Sigmoid colon (tissue), 7 donors: ENCODE measurements at places on chromosomes 12 and 14. TPM values are rescaled to one million over a fixed set of nuclear protein-coding genes. Genes with fewer than 3 reads are reported as not detected.

- no peaks in the 10 kb centered on the region for H3K4me1 ChIP-seq
- H3K27ac ChIP-seq, result no peak overlapping the region
- no peaks in the 10 kb centered on the region for H3K36me3 ChIP-seq
Measured at GRCh38 chr14:44565968-44566367, 58.9 kb upstream of the FSCB start.

GRCh38 chr12:52084491-52085231 is 5.2 kb downstream of the SMIM41 start:
- no peaks in the 10 kb centered on the region for H3K27me3 ChIP-seq
- no peak for DNase-seq
- no peak overlapping the region for H3K27ac ChIP-seq
- no peaks in the 10 kb centered on the region for H3K36me3 ChIP-seq
- H3K4me1 ChIP-seq, result no peaks in the 10 kb centered on the region

DNA sequence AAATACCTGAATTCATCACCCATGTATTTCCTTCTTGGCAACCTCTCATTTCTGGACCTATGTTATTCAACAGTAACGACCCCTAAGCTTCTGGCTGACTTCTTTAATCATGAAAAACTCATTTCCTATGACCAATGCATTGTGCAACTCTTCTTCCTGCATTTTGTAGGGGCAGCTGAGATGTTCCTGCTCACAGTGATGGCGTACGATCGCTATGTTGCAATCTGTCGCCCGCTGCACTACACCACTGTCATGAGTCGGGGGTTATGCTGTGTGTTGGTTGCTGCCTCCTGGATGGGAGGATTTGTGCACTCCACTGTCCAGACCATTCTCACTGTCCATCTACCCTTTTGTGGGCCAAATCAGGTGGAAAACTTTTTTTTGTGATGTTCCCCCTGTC is 356 bp downstream of the OR4Q2 start:
- no peaks in the 10 kb centered on the region for H3K36me3 ChIP-seq
- no peaks in the 10 kb centered on the region for H3K27me3 ChIP-seq
- no peak overlapping the region for H3K4me3 ChIP-seq
- H3K27ac ChIP-seq, result no peak overlapping the region
- no peak for DNase-seq
- no peaks in the 10 kb centered on the region for H3K4me1 ChIP-seq

DNA sequence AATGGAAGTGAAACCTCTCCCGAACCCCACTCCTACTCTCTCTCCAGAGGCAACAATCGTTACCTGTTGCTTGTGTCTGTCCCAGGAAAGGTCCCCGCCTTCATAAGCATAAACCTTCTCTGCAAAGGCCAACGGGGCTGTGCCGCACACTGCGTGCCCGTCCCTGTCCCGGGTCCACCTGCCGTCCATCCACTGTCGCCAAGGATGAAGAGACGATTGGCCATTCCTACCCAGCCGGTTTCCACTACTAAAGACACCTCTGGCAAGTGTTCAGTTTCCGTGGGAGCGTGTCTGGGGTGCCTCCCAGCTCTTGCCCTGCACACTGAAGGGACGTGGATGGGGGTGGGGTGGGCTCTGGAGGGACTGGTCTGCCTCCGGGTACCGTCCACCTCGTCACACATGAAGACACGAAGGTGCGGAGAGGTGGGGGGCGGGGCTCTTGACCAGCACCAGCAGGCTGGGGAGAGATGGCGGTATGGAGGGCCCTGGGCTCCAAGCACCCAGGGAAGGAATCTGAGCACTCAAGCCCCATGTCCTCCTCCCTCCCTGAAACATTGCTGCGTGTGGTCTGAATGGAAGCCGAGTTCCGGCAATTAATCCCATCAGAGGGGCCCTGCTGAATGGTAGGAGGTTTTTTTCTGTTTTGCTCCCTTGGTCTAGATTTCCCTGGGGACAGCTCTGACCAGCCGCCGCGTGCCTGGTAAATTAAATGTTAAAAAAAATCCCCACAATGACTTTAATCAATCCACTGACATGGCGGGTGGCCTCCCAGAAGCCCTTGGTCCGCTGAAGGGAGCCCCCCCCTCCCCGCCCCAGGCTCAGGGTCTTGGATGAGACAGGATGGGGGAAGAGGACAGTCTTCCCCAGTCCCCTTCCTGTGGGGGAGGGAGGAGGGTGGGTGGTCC is 4.1 kb upstream of the KIF26A start:
- no peaks in the 10 kb centered on the region for H3K36me3 ChIP-seq
- no peak for DNase-seq
- H3K27ac ChIP-seq, result no peak overlapping the region
- H3K4me1 ChIP-seq, result peaks cover 34% of the 10 kb centered on the region
- no peak overlapping the region for H3K4me3 ChIP-seq
- H3K27me3 ChIP-seq, result peaks cover 54% of the 10 kb centered on the region

DNA sequence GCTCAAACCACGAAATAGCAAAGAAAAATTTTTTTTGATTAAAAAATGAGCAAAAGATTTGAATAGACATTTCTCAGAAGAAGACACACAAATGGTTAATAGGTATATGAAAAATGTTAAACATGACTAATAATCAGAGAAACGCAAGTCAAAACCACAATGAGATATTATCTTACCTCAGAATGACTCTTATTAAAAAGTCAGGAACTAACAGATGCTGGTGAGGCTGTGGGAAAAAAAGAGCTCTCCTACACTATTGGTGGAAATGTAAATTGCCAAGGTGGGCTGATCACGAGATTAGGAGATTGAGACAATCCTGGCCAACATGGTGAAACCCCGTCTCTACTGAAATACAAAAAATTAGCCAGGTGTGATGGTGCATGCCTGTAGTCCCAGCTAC is 315.5 kb upstream of the FLRT2 start:
- H3K27ac ChIP-seq, result no peak overlapping the region
- DNase-seq, result no peak
- no peaks in the 10 kb centered on the region for H3K36me3 ChIP-seq

The RBP5 gene
- 0.71 TPM for total RNA-seq

The TSPAN11 gene
- 18.9 TPM for total RNA-seq

The TAS2R7 gene
- total RNA-seq, result not detected
